ENCODE measurements at places on chromosomes 13 and 19.

- no peak for DNase-seq
Measured at GRCh38 chr13:111225810-111226546, 94.5 kb upstream of the TEX29 start.

GRCh38 chr19:48933382-48933932, at the start of gene DHDH:
Gene DHDH, plus strand, starts transcription at chr19:48933699. Its CDS starts 23 bp downstream, at chr19:48933722.
- DNase-seq = peak; percentile 95

DNA sequence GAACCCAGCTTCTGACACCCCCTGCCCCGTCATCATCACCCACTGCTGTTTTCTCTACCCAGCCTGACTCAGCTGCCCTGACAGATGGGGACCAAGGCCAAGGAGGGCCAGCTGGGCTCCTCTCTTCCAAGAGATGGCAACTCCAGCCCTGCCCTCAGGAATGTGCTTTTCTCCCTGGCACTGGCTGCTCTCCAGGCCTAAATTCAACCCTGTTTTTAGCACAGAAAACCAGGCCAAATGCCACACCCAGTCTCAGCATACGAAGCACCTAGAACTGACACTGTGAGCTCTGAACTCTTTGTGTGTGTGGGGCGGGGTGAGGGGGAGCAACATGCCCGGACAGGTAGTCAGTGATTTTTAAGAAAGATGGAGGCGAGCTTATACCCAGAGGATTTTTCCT, 23.4 kb upstream of the IGFL1 start:
- peak; percentile 92 for DNase-seq

- DNase-seq = peak; percentile 22
Measured at GRCh38 chr13:111216166-111216960, 101.3 kb downstream of the ARHGEF7 start.

DNA sequence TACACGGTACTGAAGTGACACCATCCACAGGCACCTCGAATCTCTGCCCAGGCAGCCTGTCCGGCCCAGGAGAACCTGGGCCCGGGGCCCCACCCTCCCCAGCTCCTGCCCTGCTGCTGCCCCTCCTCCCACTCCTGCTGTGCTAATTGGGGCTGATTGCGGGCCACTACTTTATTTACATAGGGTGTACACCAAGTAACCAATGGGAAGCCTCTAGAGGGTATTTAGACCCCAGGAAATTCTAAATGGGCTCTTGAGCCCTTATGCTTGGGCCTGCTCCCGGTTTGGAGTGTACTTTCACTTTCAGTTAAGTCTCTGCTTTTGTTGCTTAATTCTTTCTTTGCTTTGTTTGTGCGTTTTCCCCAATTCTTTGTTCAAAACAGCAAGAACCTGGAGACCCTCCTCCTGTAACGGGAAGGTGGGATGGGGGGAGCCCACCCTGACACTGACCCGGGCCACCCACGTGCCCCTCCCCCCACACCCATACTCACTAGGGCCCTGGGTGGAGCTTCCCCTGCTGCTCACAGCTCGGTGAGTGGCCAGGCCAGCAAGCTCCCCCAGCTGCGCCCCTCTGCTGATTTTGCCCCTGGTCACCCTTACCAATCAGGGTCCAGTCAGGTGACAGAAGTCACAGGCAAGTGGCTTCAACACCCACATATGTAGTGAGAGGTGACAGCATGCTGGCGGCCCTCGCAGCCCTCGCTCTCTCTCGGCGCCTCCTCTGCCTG, 9.4 kb downstream of the SCGB2B2 start:
- DNase-seq = no peak

- no peak for DNase-seq
Measured at GRCh38 chr13:41040584-41041334, 20.6 kb upstream of the WBP4 start.

Data from bronchial epithelial cell (primary cell).